ENCODE measurements at places on chromosomes 1 and 21. TPM values are rescaled to one million over a fixed set of nuclear protein-coding genes. Genes with fewer than 3 reads are reported as not detected.

The SPRR2F gene
- total RNA-seq: not detected

The DYNLT4 gene
- 0.56 TPM for total RNA-seq

The ADGRL4 gene
- total RNA-seq: 5.2 TPM

The KCND3 gene
- total RNA-seq: 3.5 TPM

The LCE1C gene
- not detected for total RNA-seq

The CYYR1 gene
- total RNA-seq: 1.6 TPM

The C1orf53 gene
- 5.4 TPM for total RNA-seq

The PDPN gene
- 2.7 TPM for total RNA-seq

The DNAH14 gene
- 7.5 TPM for total RNA-seq

The KLHDC7A gene
- 1.0 TPM for total RNA-seq

The SDC3 gene
- total RNA-seq: 24.2 TPM

The LRRIQ3 gene
- total RNA-seq: 0.16 TPM
